ENCODE measurements at places on chromosomes 13 and 19.

- H3K27ac ChIP-seq, result peak overlapping the region; percentile 87
- H3K36me3 ChIP-seq, result peaks cover 10% of the 10 kb centered on the region
- H3K4me3 ChIP-seq, result peak overlapping the region; percentile 79
- DNase-seq, result peak; percentile 62
- H3K4me1 ChIP-seq, result peaks cover 65% of the 10 kb centered on the region
Observed at GRCh38 chr19:18519962-18520847, 1.7 kb downstream of the ELL start.

DNA sequence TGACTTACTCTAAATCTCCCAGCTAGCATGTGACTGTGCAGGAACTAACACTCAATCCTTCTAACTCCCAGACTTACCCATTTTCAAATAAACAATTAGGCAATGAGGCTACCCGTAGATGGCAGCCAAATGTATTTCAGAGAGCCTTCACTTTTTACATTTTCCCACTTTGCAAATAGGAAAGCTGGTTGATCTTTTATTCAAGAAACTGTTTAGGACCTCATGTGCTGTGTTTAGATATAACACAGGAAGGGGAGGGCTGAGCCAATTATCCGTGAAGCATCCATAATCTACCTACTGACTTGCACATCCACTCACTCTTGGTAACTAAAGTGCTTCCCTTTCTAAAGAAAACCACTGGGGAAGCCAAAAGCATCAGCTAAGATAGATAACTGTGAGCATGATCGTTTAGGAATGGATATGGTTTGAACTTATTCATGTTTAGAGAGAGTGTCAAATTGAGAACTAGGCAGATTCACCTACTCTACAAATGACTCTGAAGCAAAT is 33.4 kb downstream of the MBNL2 start:
- H3K27me3 ChIP-seq, result no peaks in the 10 kb centered on the region
- no peaks in the 10 kb centered on the region for H3K36me3 ChIP-seq
- no peak for DNase-seq
- no peak overlapping the region for H3K4me3 ChIP-seq

- H3K36me3 ChIP-seq, result no peaks in the 10 kb centered on the region
- H3K4me1 ChIP-seq, result peaks cover 21% of the 10 kb centered on the region
- DNase-seq, result no peak
- no peak overlapping the region for H3K4me3 ChIP-seq
- no peaks in the 10 kb centered on the region for H3K27me3 ChIP-seq
- H3K27ac ChIP-seq, result no peak overlapping the region
Observed at GRCh38 chr19:44740351-44740824, 8.1 kb upstream of the BCL3 start.

GRCh38 chr19:13691569-13692435 is 72.5 kb upstream of the MRI1 start:
- H3K4me1 ChIP-seq, result no peaks in the 10 kb centered on the region
- no peak for DNase-seq
- H3K27ac ChIP-seq, result no peak overlapping the region
- no peaks in the 10 kb centered on the region for H3K36me3 ChIP-seq
- peaks cover 16% of the 10 kb centered on the region for H3K27me3 ChIP-seq

DNA sequence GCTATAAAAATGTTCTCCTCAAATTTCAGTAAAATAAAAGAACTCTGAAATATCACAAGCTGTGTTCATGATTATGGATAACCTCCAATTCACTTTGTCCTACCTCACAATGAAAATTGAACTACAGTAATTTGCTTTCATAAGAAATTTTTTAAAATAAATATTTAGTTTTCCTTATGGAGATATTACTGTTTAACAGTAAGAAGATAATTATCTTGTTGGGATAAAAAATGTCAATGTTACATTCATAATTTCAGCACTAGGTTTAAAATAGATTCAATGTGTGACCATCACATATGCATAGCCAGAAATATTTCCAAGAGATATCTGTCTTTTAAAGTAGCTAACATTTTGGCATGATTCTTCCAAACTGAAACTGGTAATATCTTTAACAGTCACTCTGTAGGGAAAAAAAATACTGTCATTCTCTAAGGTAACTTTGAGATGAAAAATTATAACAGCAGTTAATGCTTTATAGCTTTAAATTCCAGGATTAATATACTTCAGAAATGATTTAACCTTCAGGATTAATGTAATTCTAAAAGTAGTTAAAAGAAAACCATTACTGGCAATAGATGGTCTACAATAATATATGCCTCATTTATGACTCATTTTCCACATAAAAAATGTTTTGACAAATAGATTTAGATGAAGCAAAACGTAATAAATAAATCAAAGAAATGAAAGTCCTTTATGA is 91.3 kb downstream of the SPRY2 start:
- no peak overlapping the region for H3K4me3 ChIP-seq
- H3K27me3 ChIP-seq, result no peaks in the 10 kb centered on the region
- no peaks in the 10 kb centered on the region for H3K36me3 ChIP-seq
- no peak overlapping the region for H3K27ac ChIP-seq
- DNase-seq, result no peak
- H3K4me1 ChIP-seq, result no peaks in the 10 kb centered on the region

GRCh38 chr13:112058519-112058873 is 8.5 kb upstream of the SOX1 start:
- H3K4me1 ChIP-seq, result peaks cover 5% of the 10 kb centered on the region
- H3K27me3 ChIP-seq, result peaks cover 86% of the 10 kb centered on the region
- no peaks in the 10 kb centered on the region for H3K36me3 ChIP-seq

DNA sequence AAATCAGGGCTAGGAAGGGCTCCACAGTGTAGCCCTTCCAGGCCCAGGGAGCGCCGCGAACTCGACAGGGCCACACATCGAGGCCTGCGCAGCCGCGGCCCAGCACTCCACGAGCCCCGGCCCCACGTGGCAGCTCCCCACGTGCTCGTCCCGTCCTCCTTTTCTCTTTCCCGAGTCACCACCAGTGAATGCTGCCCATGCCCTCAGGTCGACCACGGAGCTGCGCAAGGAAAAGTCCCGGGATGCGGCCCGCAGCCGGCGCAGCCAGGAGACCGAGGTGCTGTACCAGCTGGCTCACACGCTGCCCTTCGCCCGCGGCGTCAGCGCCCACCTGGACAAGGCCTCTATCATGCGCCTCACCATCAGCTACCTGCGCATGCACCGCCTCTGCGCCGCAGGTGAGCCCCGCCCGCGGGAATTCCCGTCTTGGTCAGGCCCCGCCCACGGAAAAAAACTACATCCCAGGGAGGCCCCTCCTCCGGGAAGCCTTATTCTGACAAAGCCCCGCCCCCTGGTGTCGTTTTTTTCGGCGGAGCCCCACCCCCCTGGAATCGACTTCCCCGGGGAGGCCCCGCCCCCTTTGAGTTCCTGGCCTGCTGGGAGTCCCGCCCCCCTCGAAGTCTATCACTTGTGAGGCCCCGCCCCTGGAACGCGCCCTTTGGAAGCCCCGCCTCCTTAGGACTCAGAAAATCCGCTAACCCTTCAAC is 7.0 kb downstream of the HIF3A start:
- H3K4me3 ChIP-seq, result no peak overlapping the region
- DNase-seq, result no peak
- no peaks in the 10 kb centered on the region for H3K4me1 ChIP-seq
- H3K36me3 ChIP-seq, result no peaks in the 10 kb centered on the region

DNA sequence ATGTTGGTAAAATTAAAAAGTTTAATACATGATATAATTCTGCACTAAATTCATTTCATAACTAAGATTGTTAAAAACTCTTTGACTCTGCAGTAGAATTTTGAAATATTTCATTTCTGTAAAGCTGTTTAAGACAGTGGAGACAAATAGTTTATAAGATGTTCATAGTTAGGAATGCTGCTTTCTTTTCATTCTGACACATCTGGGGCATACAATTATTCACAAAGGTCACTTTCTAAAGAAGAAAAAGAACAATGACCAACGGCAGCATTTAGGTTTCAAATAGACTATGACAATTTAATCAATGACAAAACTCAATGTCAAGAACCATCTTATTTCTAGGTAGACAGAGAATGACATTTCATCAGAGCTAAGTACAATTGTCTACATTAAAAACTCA is 1422.1 kb downstream of the PCDH9 start:
- no peaks in the 10 kb centered on the region for H3K27me3 ChIP-seq
- no peak overlapping the region for H3K27ac ChIP-seq
- no peak for DNase-seq
- no peaks in the 10 kb centered on the region for H3K36me3 ChIP-seq
- no peak overlapping the region for H3K4me3 ChIP-seq

DNA sequence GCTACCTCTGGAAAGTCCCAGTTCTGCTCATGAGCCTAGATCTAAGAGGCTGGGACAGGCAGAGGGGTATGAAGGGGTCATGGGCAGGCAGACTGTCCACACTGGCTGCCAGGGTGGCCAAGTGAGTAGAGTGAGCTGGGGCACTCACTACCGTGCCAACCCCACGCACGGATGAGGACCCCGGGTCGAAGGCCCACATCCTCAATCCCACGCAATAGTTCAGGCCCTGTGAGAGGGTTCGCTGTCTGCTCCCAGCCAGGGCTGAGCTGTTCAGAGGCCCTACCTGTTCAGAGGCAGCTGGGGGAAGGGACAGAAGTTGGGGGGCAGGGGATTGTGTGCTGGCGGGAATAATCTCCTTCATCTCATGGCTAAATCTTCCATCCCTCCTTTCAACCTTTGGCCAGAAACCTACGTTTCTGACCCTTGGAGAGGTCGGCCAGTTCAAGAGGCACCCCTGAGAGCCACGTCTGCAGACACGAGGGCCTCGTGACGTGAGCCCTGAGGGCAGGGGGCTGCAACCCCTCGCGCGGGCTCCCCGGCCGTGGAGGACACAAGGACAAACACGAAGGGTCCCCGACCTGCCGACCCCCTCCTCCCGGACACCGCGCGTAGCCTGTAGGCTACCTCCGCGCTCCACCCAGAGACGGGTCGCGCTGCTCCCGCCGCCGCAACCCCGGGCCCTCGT is 1.0 kb upstream of the RPS5 start:
- peak overlapping the region; percentile 79 for H3K4me3 ChIP-seq
- H3K4me1 ChIP-seq, result peaks cover 59% of the 10 kb centered on the region
- no peaks in the 10 kb centered on the region for H3K27me3 ChIP-seq

DNA sequence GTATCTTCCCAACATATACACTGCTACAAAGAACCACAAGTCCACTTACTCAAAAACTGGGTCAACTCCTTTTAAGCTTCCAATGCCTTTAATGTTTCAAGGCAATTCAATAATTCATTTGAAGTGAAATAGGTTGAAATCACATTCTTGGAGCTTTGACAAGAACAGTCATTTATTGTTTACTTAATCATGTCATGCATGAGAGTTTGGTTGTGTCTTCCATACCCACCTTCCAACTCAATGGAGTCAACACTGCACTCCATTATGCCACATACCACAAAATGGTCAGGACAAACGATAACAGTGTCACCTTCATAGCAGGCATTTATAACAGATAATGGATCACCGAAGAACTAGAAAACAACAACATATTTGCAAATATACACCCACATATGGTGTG is 506.3 kb downstream of the UQCRFS1 start:
- no peaks in the 10 kb centered on the region for H3K4me1 ChIP-seq
- no peak for DNase-seq
- no peaks in the 10 kb centered on the region for H3K36me3 ChIP-seq
- no peak overlapping the region for H3K27ac ChIP-seq
- H3K4me3 ChIP-seq, result no peak overlapping the region

- H3K4me1 ChIP-seq, result peaks cover 27% of the 10 kb centered on the region
- no peak overlapping the region for H3K4me3 ChIP-seq
- DNase-seq, result no peak
- peaks cover 13% of the 10 kb centered on the region for H3K27me3 ChIP-seq
- H3K27ac ChIP-seq, result no peak overlapping the region
Observed at GRCh38 chr19:45814166-45814780, 835 bp downstream of the RSPH6A start.

- H3K27me3 ChIP-seq, result no peaks in the 10 kb centered on the region
- no peak overlapping the region for H3K4me3 ChIP-seq
- H3K4me1 ChIP-seq, result no peaks in the 10 kb centered on the region
- H3K36me3 ChIP-seq, result peaks cover 37% of the 10 kb centered on the region
- DNase-seq, result no peak
Observed at GRCh38 chr19:48135411-48135810, 24.8 kb upstream of the PLA2G4C start.

- H3K4me1 ChIP-seq, result no peaks in the 10 kb centered on the region
- no peaks in the 10 kb centered on the region for H3K36me3 ChIP-seq
- H3K27ac ChIP-seq, result no peak overlapping the region
- DNase-seq, result no peak
Observed at GRCh38 chr13:67298297-67298696, 68.2 kb upstream of the PCDH9 start.

- no peaks in the 10 kb centered on the region for H3K27me3 ChIP-seq
- peaks cover 40% of the 10 kb centered on the region for H3K4me1 ChIP-seq
- no peak overlapping the region for H3K4me3 ChIP-seq
- H3K36me3 ChIP-seq, result no peaks in the 10 kb centered on the region
Observed at GRCh38 chr19:39677961-39678889, 22.5 kb downstream of the LGALS16 start.

DNA sequence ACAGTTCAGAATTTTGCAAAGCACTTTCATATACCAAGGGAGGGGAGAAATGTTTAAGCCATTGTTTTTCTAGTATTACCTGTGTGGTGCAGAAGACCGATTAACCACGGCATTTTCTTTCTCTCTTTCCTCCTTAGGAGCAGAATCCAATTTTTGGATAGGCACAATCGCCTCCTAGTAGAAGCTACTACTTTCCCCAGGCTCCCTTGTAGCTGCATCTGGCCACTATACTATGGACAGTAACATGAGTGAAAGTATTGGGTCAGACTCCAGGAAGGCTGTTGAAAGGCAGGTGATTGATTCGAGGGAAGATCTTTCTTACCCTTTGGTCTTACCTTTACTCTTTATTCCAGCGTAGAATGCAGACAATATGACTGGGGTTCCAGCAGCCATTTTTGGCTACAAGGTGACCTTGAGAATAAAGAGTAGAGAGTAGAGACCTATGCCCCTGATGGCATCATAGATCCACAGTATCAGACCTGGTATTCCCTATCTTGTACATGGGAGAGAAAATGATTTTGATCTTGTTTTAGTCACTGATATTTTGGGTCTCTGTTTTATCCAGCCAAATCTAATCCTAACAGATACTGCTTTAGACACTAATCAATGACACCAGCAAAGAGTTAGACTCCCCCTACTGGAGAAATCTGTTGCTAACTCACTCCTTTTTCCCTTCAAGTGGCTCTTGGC is 77.0 kb downstream of the LRRC63 start:
- peaks cover 5% of the 10 kb centered on the region for H3K4me1 ChIP-seq
- no peak overlapping the region for H3K27ac ChIP-seq
- no peaks in the 10 kb centered on the region for H3K36me3 ChIP-seq
- peak; percentile 77 for DNase-seq
- no peak overlapping the region for H3K4me3 ChIP-seq

Measured in CD4-positive, alpha-beta T cell (primary cell).